B cell (primary cell): ENCODE measurements at places on chromosomes 1 and 21. TPM values are rescaled to one million over a fixed set of nuclear protein-coding genes. Genes with fewer than 3 reads are reported as not detected.

Gene LRRC53
- not detected in 2 replicates for total RNA-seq

Gene DDR2
- 0.12 TPM in 2 replicates for total RNA-seq

DNA sequence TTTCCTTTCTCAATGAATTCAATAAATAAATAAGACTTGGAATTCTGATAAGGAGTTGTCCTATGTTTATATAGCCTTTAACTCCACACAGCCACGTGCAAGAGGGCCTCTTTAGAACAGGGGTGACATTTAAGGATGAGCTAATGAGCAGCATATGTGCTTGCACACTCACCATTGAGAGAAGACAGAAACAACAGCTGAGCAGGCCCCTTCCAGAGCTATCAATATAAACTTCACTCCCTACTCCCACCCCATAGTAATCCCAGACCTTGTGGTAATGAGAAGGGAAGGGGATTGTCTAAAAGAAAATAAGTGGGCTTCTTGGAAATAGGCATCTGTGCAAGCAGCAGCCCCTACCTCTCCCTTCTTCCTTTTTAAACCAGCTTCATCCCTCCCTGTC lies 176.0 kb downstream of the SEC16B start:
- no peak for DNase-seq

GRCh38 chr1:9244501-9245229 lies 10.1 kb downstream of the H6PD start:
- DNase-seq = no peak

DNA sequence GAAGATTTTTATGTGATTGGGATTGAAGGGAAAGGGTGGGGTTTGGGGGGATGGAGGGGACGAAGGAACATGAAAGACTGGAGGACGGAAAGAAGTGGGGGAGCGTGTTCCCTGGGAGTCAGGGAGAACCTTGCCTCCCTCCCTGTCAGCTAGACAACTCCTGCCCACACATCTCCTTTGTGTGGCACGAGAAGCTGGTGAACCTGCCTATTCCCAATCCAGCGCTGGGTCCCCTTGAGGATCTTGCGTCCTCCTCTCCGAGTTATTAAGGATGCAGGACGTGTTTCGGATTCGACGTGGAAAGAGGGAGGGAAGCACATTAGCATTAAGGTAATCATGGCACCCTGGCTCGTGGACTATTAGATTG lies 1.4 kb downstream of the LRRC7 start:
- DNase-seq = no peak

Gene TP73
- total RNA-seq = 1.2 and 2.0 TPM in 2 replicates

- peak; percentile 74 for DNase-seq
These were observed 31.8 kb downstream of the SDCCAG8 start for GRCh38 chr1:243287652-243288051.

Gene ATP1A2
- total RNA-seq = not detected in 2 replicates

GRCh38 chr1:162878000-162878596 lies 17.1 kb upstream of the CCDC190 start:
- no peak for DNase-seq

Gene TEDDM1
- total RNA-seq = not detected in 2 replicates

Gene NBPF20
- total RNA-seq = 9.7 and 11.7 TPM in 2 replicates

GRCh38 chr1:207336559-207337467 lies 15.3 kb downstream of the CD55 start:
- DNase-seq = peak; percentile 92

GRCh38 chr1:81174811-81175476 lies 625.8 kb upstream of the ADGRL2 start:
- no peak for DNase-seq

DNA sequence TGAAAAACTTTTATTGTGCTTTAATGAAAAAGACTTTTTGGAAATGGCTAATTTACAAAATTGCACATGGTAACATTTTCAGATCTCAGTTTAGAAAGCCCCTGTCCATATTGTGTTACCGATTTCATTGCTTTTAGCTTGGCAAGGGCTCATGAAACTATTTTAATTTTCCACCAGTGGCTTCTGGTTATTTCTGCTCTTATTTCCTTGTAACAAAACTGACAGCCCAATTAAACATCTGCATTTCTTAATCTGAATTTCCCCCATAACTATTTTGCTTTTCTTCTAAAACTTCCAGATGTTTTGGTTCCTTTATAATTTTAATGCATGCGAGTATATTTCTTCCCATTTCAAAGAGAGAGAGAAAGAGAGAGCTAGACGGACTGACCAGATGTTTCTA lies 264.8 kb downstream of the PTPRC start:
- DNase-seq = no peak

DNA sequence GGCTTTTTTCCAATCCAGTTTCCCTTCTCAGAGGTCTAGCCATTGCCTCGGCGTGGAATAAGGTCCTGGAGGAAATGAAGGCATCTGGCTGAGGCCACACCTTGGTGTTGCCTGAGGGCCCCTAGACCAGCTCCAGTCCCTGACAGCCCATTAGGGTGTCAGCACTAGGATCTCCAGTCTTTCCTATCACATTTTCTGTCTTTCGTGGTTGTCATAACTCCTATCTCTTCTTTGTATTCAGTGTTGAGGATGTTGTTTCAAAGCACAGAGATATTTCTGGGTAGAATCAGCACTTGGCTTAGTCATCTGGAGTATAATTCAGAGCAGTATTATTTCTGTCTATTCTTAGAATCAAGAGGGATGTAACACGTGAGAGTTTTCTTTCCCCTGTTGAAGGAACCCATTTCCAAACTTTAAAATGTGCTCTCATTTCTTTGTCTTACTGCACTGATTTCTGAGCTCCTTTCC lies 844.3 kb downstream of the KCNT2 start:
- DNase-seq = no peak

Gene MANEAL
- 6.6 and 7.8 TPM in 2 replicates for total RNA-seq

Gene CLCNKA
- total RNA-seq = 0.19 TPM in 1 of 2 replicates, not detected in the other

Gene TRIM58
- total RNA-seq = 0.68 and 0.84 TPM in 2 replicates

- DNase-seq = no peak
These were observed 29.2 kb downstream of the FYB2 start for GRCh38 chr1:56790036-56790435.

DNA sequence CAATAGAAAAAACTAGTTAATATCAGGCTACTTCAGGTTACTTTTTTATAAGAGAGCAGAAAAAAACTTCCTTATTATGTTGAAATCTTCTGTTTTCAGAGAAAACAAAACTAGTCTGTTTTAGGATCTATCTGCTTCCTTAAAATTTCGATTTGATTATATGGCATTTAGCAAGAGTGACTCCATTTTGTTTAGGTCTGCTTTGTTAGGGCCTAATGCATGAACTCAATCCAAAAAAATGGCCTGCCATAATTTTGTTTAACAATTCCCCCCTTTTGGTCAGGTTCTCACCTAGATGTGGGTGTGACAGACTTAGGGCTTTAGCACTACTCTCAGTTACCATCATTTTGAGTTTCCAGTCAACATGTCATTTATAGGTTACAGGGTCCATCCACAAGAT lies 89.8 kb upstream of the GNG12 start:
- DNase-seq = no peak

DNA sequence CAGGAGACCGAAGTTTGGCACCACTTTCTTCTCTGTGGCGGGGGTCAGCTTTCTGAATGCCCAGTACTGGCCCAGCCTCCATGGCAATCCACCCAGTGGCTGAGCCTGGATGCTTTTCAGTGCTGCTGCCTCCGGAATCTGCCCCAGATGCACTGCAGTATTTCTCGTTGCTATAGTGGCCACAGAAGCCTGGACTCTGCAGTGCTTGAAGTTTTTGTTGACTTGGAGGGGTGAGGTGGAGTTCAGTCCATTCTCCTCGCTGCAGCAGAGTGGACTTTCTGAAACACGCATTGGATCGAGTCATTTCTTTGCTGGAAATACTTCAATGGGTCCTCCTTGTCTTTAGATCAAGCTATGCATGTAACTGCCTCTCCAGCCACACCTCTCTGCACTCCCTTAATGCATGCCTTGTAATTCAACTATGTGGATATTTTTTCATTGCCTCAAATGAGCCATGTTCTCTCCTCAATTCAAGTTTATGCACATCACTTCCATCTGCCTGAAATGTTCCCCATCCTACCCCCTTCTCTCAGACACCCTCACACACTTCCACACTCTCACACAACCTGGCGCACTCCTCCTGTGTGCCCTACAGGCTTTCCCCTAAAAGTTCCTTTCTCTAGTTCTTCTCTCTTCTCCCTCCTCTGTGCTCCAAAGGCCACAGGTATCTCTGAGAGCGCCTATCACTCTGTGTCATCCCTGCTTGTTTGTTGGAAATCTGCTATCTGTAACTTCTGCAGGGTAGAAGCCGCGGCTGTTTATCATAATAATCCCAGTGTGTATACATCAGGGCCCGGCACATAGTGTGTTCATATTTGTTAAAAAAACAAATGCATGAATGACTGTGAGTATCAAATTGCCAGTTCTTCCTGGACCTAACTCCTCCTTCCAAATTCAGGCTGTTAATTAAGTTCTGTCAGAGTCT lies 16.5 kb downstream of the ADAM30 start:
- DNase-seq = no peak

GRCh38 chr1:56993475-56993874 lies 27.7 kb upstream of the C8B start:
- no peak for DNase-seq

Gene PCAT6
- 1.6 TPM in 1 of 2 replicates, not detected in the other for total RNA-seq

Gene NR1I3
- not detected in 2 replicates for total RNA-seq

Gene TINAGL1
- total RNA-seq = not detected in 2 replicates

Gene LENEP
- total RNA-seq = 1.7 and 2.0 TPM in 2 replicates

Gene CORT
- total RNA-seq = 0.52 and 0.90 TPM in 2 replicates

- DNase-seq = no peak
These were observed 60.9 kb upstream of the IFNAR2 start for GRCh38 chr21:33168886-33169285.

Gene GPX7
- total RNA-seq = 21.4 and 23.9 TPM in 2 replicates

DNA sequence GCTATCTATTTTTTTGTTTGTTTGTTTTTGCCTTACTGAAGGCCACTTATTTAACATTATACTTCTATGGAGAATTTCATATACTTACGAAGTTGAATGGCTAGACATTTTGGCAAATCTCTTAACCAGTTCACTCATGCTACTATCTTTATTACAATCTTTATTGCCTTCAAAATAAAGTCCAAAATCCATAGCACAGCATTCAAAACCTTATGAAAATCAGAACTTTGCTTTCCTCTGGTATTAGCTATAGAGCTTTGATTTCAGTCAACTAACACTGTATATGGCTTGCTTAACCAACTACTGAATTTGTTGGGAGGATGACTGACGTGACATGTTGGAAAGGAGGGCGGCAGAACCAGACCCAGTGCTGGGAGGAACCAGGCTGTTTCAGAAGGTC lies 571.1 kb downstream of the LMO4 start:
- DNase-seq = no peak

GRCh38 chr1:168734946-168735345 lies 5.9 kb upstream of the DPT start:
- DNase-seq = no peak

Gene CD160
- 0.15 TPM in 1 of 2 replicates, not detected in the other for total RNA-seq

Gene RHEX
- 12.8 and 14.1 TPM in 2 replicates for total RNA-seq

- DNase-seq = no peak
These were observed 104.6 kb upstream of the TENT5C start for GRCh38 chr1:117501281-117501680.

DNA sequence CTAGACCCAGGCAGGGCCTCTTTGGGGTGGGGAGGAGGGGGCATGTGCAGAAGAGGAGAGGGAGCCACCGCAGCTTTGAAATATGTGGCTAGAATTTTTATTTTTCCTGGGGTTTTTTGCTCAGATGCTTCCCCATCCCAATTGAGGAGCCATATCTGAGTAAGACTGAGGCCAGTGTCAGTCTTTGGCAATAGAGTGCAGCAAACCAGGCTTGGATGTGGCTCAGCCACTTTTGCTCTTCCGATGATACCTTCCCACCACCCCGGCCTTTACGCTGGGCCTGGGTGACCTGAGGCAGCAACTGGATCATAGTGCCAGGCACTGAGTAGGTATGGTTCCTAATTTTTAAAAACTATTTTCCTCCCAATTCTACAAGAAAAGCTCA lies 36.9 kb downstream of the KIAA1614 start:
- no peak for DNase-seq

GRCh38 chr1:205438213-205439158 lies 16.6 kb upstream of the LEMD1 start:
- DNase-seq = no peak

DNA sequence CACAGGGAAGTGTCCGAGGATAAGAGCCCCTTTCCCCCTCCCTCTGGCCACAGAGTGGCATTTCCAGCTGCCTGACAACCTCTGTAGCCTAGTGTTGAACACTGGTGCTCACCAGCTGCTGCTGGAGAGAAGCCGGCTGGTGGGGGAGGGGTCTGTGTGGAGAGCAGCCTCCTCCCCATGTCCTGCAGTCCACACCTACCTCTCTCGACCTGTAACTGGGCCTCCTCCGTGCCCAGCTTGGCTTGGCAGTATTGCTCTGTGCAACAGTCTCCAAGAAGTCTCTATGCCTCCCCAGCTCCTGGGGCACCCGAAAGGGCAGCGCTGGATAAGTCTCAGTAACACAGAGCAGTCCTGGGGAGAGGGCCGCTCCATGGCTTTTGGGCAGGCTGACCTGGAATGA lies 17.0 kb downstream of the PAPPA2 start:
- DNase-seq = no peak

Gene SMCP
- not detected in 2 replicates for total RNA-seq

DNA sequence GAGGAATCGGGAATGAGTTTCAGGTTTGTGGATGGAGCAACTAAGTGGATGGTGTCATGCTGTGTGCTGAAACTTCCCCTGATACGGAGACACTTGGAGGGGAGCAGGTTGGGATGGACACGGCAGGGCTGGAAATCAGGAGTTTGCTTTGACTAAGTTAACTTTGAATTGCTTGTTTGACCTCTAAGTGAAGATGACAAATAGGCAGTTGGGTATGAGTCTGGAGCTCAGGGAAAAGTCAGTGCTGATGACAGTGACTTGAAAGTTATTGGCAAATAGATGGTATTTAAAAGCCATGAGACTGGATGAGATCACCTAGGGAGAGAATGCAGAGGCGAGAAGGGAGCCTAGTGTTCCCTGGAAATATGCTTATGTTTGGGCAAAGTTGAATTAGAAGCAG lies 12.8 kb upstream of the ZSCAN20 start:
- no peak for DNase-seq

- DNase-seq = no peak
These were observed 87.0 kb upstream of the BTG3 start for GRCh38 chr21:17699524-17700189.

- DNase-seq = no peak
These were observed 37.7 kb upstream of the ASPM start for GRCh38 chr1:197184190-197184589.

GRCh38 chr1:178540646-178541045 lies 27.7 kb downstream of the TEX35 start:
- no peak for DNase-seq

GRCh38 chr1:83994111-83994510 lies 4.8 kb downstream of the TTLL7 start:
- no peak for DNase-seq

Gene CFAP57
- 0.15 and 0.44 TPM in 2 replicates for total RNA-seq

DNA sequence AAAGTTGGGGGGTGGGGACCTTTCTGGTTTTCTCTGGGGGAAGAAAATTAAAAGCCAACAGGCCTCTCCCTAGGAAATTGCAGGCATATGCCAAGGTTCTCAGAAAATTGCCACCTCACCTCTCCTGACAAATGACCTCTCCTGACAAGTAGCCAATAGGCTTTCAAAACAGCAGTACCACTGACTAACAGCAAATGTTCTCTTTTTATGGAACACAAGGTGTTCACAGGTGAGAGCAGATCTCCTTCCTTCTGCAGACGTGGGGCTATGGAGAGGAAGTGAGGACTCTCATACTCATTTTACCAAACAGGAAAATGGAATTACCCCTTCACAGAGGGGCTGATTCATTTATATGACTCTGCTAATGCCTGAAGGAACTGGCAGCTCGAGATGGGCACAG lies 32.7 kb upstream of the SUCO start:
- no peak for DNase-seq
